ENCODE measurements at places on chromosomes 7 and 10.
A peak's percentile ranks its signal among the peaks of the same experiment; 100 is the strongest.

DNA sequence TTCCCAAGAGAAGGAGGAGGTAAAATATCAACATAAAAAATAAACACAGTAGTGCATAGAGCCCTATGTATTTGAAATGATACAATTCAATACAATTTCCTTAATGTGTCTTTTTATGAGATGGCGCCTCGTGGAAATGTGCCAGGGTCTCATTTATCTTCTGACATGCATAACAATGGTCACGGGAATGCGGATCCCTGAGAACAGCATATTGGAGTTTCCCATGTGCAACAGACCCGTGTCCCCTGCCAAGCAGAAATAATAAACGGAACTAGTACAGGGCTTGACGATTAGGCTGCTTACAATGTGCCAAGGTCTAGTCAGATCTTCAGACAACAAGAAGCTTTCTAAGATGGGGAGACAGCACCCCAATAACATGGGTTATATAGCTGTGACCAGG lies 217.9 kb downstream of the ARHGAP21 start:
- H3K27ac ChIP-seq: no peak overlapping the region
- H3K27me3 ChIP-seq: no peaks in the 10 kb centered on the region
- H3K36me3 ChIP-seq: peaks cover 2% of the 10 kb centered on the region
- H3K4me1 ChIP-seq: 0 out of 2 replicates have a peak, but pooled peaks cover 5% of the 10 kb centered on the region

DNA sequence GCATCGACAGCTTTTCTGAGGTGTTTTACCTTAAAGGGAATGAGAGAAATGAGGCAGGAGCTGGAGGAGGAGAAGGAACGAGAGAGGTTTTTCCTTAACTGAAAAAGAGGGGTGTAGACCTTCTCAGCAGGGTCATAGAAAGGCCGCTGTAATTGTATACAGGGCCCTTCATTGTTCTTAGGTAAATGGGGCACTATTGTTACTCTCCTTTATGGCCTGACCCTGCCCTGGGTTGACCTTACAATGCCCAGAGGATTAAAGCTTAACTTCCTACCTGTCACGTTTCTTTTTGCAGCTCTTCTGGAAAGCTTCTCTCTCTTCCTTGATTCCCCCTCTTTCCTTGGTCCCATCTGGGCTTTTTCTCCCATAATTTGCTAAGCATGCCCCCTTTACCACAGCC lies 13.7 kb upstream of the PDLIM1 start:
- H3K4me3 ChIP-seq: no peak overlapping the region
- no peak for DNase-seq
- H3K4me1 ChIP-seq: no peaks in the 10 kb centered on the region

- H3K36me3 ChIP-seq: no peaks in the 10 kb centered on the region
- H3K27me3 ChIP-seq: no peaks in the 10 kb centered on the region
- H3K27ac ChIP-seq: no peak overlapping the region
- H3K4me1 ChIP-seq: no peaks in the 10 kb centered on the region
These were observed 542.4 kb upstream of the GALNT17 start for GRCh38 chr7:70589590-70589989.

- no peaks in the 10 kb centered on the region for H3K36me3 ChIP-seq
- H3K4me3 ChIP-seq: no peak overlapping the region
- H3K27me3 ChIP-seq: peaks cover 14% of the 10 kb centered on the region
- no peak for DNase-seq
- no peaks in the 10 kb centered on the region for H3K4me1 ChIP-seq
These were observed 39.2 kb downstream of the CAMK2B start for GRCh38 chr7:44286182-44286617.

DNA sequence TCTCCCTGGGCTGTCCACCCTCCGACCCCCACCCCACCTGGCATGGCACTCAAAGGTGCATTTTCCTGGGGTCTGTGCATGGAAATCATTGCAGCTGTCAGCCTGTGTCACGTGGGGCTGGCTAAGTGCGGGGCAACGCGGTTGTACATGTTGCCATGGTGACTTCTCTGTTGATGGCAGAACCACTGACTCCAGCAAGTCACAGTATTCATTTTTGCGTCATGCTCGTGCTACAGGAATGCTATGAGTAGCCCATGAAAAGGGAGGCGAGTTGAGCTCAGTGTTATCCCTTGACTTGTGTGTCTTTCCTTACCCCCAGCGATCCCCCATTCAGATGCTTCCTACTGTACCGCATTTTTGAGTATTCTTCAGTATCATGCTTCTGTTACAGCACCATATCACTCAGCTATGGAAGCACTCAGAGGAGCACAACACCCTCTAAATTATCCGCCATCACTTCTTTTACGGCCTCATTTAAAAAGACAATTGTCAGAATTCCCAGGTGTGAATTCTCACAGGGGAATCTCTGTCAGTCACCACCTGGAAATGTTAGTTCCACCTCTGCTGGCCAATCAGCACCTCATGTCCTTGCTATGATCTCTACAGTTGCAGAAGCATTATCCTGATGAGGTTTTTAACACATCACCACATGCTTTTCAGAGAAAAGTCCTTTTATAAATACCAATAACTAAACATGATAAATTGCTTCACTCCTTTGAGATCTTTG lies 194.4 kb upstream of the C7orf33 start:
- no peaks in the 10 kb centered on the region for H3K27me3 ChIP-seq
- H3K36me3 ChIP-seq: no peaks in the 10 kb centered on the region
- no peak for DNase-seq
- peaks cover 15% of the 10 kb centered on the region for H3K4me1 ChIP-seq

DNA sequence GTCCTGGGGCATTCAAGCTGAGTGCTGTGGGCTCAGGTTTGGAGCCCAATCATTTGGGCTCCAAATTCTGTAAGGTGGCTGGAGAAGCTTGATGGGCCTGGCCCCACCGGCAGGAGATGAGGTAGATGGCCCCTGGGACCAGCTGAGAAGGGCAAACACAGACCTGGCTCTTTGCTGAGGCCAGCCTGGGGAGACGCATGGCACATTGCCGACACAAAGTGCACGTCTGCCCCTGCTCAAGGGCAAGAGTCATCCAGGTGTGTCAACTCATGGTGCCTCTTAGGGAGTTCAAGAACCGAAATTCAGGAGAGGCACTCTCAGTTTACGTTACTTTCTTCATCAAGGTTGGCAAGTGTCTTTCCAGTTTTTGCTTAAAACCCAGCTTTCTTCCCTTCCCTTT lies 227.5 kb downstream of the LRMDA start:
- H3K4me3 ChIP-seq: no peak overlapping the region
- H3K27ac ChIP-seq: no peak overlapping the region
- DNase-seq: no peak
- H3K27me3 ChIP-seq: no peaks in the 10 kb centered on the region

- no peak for DNase-seq
- no peak overlapping the region for H3K27ac ChIP-seq
- no peaks in the 10 kb centered on the region for H3K4me1 ChIP-seq
These were observed 5.2 kb downstream of the CLIP2 start for GRCh38 chr7:74294191-74294998.

- H3K27ac ChIP-seq: no peak overlapping the region
- H3K36me3 ChIP-seq: no peaks in the 10 kb centered on the region
- DNase-seq: no peak
- no peaks in the 10 kb centered on the region for H3K27me3 ChIP-seq
These were observed 52.0 kb upstream of the STEAP1B start for GRCh38 chr7:22551768-22552513.

GRCh38 chr7:51577390-51577789 lies 260.8 kb upstream of the COBL start:
- no peak overlapping the region for H3K4me3 ChIP-seq
- no peaks in the 10 kb centered on the region for H3K27me3 ChIP-seq
- no peak overlapping the region for H3K27ac ChIP-seq
- H3K4me1 ChIP-seq: no peaks in the 10 kb centered on the region

DNA sequence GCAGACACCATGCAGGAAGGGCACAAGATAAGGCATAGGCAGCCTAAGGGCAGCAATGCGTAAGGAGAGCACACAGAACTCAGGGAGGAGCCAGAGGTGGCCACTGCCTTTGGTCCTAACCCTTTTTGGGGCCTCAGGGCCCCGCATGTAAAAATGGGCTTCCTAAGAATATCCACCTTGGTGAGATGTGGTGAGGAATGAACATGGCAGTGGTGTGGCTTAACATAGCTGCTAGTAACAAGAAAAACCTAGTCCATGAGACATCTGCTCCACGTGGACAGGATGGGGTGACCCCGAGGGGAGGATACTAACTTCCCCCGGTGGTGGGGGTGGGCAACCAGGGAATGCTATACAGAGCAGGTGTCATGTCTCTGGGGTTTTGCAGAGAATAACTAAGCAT lies 18.0 kb downstream of the MAT1A start:
- no peak for DNase-seq
- H3K36me3 ChIP-seq: no peaks in the 10 kb centered on the region
- H3K4me1 ChIP-seq: no peaks in the 10 kb centered on the region
- no peak overlapping the region for H3K4me3 ChIP-seq
- no peaks in the 10 kb centered on the region for H3K27me3 ChIP-seq

DNA sequence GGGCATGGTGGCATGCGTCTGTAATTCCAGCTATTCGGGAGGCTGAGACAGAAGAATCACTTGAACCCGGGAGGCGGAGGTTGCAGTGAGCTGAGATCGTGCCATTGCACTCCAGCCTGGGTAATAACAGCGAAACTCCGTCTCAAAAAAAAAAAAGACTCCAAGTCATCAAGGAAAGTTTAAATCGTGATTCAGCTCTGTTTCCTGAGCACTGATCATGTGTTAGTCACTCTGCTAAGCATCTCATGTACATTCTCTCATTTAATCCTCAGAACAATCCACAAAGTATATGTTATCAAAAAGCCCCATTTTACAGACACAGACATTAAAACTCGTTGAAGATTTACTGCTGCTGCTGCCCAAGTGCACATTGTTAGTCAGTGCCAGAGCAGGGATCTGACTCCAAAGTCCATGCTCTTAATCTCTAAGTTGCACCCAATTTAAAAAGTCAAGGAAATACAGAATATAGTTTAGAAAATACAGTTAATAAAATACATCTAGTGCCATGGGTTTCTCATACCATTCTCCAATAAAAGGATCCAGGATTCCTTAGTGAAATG lies 6.2 kb downstream of the PIK3AP1 start:
- H3K27me3 ChIP-seq: no peaks in the 10 kb centered on the region
- no peak overlapping the region for H3K27ac ChIP-seq
- H3K36me3 ChIP-seq: no peaks in the 10 kb centered on the region
- H3K4me3 ChIP-seq: no peak overlapping the region

- no peaks in the 10 kb centered on the region for H3K4me1 ChIP-seq
- no peaks in the 10 kb centered on the region for H3K36me3 ChIP-seq
- H3K27ac ChIP-seq: no peak overlapping the region
- no peak for DNase-seq
These were observed 142.2 kb downstream of the EMX2 start for GRCh38 chr10:117684672-117685211.

DNA sequence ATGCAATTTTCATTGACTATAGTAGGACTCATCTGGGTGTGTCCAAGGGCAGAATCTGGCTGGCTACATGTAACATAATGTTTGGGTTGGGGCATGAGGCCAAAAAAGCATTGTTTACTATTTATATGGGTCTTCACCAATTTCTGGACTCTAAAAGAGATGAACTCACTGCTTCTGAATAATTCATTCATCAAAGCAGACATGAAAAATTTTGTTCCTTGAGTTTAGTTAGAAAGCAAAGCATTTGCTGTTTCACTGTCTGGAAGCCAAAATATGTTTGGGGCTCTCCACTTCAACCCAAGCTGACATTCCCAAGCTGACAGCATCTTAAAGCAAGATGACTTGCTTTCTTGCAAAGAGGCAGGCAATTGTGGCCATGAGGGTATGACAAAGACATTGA lies 670.6 kb downstream of the SUGCT start:
- no peaks in the 10 kb centered on the region for H3K27me3 ChIP-seq
- no peak overlapping the region for H3K27ac ChIP-seq
- no peaks in the 10 kb centered on the region for H3K36me3 ChIP-seq

GRCh38 chr10:103451831-103452505 lies at the start of gene CALHM2:
CALHM2 (minus strand) TSS chr10:103452370; CDS start chr10:103449941, 2,429 bp downstream.
- no peaks in the 10 kb centered on the region for H3K27me3 ChIP-seq
- H3K4me3 ChIP-seq: peak within 1 kb of the TSS; percentile 74
- H3K27ac ChIP-seq: peak within 1 kb of the TSS; percentile 39
- H3K4me1 ChIP-seq: no peaks in the 10 kb centered on the region
- peak; percentile 57 for DNase-seq

GRCh38 chr10:123665491-123666286 lies 466 bp upstream of the GPR26 start:
- no peak overlapping the region for H3K27ac ChIP-seq
- no peaks in the 10 kb centered on the region for H3K4me1 ChIP-seq
- DNase-seq: no peak
- H3K36me3 ChIP-seq: no peaks in the 10 kb centered on the region

DNA sequence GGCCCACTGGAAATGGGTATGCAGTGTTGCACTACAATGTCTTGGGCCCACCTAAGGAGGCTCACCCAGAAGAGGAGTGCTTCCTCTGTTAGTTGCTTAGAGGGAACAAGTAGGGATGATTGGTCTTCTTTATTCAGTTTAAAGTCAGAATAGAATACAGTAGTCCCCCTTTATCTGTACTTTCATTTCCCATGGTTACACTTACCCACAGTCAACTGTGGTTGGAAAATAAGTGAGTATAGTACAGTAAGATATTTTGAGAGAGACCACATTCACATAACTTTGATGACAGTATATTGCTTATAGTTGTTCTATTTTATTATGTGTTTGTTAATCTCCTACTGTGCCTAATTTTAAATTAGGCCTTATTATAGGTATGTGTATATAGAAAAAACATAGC lies 151.4 kb downstream of the COL28A1 start:
- no peaks in the 10 kb centered on the region for H3K27me3 ChIP-seq
- DNase-seq: no peak
- no peak overlapping the region for H3K4me3 ChIP-seq
- no peaks in the 10 kb centered on the region for H3K4me1 ChIP-seq

DNA sequence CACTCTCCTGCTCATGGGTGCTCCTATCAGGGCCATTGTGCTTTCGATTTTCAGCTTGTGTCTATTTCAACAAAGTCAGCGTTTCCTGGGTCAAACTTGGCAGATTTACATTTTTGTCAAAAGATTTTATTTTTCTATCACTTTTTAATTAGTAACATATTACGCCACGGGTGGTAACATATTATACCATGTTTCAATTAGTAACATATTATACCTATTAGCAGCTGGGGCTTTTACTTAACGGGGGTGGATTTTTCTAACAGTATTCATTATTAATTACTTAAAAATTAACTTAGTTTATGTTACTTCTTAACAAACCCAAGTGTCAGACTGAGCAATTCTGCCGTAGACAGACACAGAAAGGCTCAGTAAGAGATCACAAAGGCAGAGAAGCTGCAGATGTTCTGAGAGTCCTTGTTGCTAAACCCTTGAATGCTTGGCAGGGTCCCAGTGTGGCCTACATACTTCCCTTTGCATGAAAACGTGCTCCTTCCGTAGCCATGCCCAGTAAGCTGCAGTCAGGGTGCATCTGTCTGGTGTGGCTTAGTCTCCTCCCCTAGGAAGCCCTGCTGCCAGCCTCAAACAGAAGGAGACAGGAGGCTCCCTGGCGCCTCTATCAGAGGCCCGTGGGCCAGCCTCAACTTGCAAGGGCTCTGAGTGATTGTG lies 263.1 kb upstream of the CXCL12 start:
- no peak overlapping the region for H3K27ac ChIP-seq
- H3K36me3 ChIP-seq: no peaks in the 10 kb centered on the region
- no peak for DNase-seq
- no peaks in the 10 kb centered on the region for H3K27me3 ChIP-seq
- H3K4me1 ChIP-seq: no peaks in the 10 kb centered on the region

Measured in MM.1S (cell line).